Tibial artery (tissue), 4 donors: ENCODE measurements at places on chromosomes 13 and 19.

DNA sequence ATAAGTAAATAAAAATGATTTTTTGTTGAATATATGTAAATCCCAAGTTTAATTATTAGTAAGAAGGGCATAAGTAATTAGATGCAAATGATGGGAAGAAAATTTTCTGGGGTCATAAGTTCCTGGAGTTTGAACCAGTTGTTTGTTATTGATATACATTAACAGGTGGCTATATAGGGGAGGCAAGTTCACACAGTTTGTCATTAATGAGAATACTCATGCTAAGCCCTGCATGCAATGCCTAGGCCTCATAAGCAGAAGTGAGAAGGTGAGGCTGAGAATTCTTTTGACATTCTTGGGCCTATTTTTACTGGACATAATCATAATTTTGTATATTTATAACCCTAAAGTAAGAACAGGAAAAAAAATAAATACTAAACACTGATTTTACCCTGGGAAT is 1210.7 kb upstream of the PCDH9 start:
- no peak for DNase-seq

DNA sequence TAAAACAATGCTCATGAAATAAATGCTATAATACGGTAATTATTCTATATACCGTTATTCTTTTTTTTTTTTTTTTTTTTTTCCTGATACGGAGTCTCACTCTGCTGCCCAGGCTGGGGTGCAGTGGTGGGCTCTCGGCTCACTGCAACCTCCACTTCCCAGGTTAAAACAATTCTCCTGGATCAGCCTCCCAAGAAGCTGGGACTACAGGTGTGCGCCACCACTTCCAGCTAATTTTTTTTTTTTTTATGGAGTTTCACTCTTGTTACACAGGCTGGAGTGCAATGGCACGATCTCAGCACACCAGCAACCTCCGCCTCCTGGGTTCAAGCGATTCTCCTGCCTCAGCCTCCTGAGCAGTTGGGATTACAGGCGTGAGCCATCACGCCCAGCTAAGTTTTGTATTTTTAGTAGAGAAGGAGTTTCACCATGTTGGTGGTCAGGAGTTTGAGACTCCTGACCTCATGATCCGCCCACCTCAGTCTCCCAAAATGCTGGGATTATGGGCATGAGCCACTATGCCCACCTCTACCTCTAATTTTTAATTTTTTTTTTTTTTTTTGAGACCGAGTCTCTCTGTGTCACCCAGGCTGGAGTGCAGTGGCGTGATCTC is 6.9 kb downstream of the PPP1R15A start:
- no peak for DNase-seq

GRCh38 chr13:28533441-28534166 is 38.7 kb upstream of the FLT1 start:
- no peak for DNase-seq

DNA sequence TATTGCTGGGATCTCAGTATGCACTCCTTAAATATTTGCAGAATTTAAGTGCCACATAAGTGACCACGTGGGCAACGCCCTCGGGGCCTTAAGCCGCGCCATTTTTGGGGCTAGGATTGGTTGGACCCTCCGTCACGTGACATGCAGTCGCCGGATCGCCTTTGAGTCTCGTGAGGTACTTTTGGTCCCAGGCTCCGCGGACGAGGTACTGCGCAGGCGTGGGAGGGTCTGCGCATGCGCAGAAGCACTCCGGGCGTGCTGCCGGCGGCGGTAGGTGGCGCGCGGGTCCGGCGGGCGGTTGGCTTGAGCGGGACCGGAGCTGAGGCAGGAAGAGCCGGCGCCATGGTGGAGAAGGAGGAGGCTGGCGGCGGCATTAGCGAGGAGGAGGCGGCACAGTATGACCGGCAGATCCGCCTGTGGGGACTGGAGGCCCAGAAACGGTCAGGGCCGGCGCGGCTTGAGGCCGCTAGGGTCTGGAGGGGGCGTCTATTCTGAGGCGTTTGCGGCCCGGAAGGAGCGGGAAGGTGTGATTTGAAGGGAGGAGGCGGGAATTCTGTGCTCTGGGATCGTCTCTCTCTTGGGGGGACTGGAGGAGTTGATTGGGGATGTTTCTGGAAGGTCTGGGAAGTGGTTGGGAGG is at the start of gene SAE1:
Gene SAE1 (plus strand): TSS at position 247 of the 639 bp plus-strand sequence. CDS start 96 bp downstream, at position 343.
- peak; percentile 97 for DNase-seq

GRCh38 chr13:108268466-108269112 is 929 bp upstream of the TNFSF13B start:
- no peak for DNase-seq

- no peak for DNase-seq
Measured at GRCh38 chr19:31562966-31563612, 213.9 kb upstream of the TSHZ3 start.

DNA sequence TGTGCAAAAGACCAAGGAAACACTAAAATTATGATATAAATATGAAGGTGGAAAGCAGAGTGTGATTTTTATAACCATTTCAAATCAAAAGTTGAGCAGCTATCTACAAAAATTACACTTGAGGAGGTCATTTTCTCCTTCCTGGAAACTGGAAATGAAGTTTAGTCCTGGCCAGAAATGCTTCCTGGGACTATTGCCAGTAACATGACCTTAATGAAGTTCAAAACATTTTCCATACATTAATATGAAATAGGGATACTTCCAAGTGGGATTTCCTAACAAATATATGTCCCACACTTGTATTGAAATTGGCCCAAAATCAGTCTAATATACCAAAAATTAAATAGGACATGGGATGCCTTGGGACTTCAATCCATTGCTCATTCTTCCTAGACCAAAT is 1556.8 kb upstream of the MIR17HG start:
- DNase-seq = no peak

GRCh38 chr13:51919531-51919930 is 57.8 kb downstream of the CCDC70 start:
- DNase-seq = no peak

- no peak for DNase-seq
Measured at GRCh38 chr13:77544758-77545338, 9.3 kb downstream of the SCEL start.

DNA sequence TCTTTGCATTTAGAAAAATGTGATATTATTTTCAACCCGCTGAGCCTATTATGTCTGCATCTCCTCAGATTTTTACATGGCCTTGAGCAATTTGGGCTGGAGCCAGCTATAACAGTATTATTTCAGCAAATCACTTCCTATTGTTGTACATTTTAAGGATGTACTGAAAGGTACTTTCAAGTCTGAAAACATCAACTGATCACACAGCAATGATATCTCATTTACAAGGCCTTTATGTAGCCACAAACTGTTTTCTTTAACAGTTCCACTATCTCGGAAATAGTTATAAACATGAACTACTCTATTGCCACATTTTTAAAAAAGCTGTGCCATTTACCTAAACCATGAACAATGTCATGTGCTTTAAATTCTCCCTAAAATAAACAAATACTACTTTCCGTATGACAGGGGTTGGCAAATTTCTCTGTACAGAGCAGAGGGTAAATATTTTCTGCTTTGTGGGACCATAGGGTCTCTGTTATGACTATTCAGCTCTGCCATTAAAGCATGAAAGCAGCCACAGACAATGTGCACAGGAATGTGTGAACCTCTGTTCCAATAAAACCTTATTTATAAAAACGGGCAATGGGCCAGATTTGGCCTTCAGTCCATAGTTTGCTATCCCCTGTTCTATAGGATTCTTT is 560.4 kb downstream of the GPC6 start:
- no peak for DNase-seq

DNA sequence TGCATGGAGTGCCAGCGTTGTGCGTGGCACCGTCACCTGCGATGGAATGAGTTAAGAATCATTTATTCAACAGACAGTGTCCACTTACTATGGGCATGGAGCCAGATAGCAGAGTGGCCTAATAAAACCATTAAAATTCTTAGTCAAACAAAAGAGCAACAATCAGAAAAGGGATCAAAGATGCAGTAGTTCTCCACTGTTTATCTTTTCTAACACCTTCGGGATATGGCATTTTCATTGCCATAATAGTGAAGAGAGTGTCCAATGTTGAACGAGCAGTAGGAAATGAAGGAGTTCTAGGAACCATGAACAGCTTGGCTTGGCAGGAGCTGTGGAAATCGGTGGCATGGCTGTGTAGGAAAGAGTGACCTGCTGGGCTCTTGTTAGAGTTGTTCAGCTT is 2.0 kb downstream of the TNFSF11 start:
- DNase-seq = no peak
